Choroid plexus epithelial cell (primary cell): ENCODE measurements at places on chromosomes 16 and 17.

DNA sequence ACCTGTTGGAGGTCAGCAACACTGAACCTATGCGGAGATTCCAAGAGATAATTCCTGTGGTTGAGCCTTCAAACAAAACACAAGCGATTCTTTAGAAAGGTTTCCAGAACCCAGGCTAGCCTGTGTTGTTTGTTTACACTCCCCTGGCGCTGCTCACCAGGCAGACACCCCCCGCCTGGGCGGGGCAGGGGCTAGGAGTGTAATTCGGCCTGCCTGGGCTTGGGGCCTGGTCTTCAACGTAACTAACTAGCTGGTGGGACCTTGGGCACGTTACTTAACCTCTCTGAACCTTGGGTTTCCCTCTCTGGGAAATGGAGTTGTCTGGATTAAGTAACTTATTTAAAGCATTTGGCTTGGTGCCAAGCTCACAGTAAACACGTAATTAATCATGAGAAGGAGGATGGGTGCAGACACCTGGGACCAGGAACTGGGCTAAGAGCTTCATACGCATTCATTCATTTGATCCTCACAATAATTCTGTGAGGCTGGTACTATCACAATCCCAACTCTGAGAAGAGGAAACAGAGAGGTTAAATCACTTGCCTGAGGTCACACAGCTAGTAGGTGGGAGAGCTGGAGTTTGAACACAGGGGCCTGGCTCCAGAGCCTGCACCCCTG, 7.6 kb upstream of the ARHGAP27 start:
- peak; percentile 40 for DNase-seq

GRCh38 chr17:83028851-83029250, 50.6 kb upstream of the METRNL start:
- DNase-seq = no peak

GRCh38 chr16:71205482-71206131, 24.9 kb downstream of the HYDIN start:
- DNase-seq = no peak

- no peak for DNase-seq
Measured at GRCh38 chr17:60284709-60285108, 107.2 kb downstream of the USP32 start.

DNA sequence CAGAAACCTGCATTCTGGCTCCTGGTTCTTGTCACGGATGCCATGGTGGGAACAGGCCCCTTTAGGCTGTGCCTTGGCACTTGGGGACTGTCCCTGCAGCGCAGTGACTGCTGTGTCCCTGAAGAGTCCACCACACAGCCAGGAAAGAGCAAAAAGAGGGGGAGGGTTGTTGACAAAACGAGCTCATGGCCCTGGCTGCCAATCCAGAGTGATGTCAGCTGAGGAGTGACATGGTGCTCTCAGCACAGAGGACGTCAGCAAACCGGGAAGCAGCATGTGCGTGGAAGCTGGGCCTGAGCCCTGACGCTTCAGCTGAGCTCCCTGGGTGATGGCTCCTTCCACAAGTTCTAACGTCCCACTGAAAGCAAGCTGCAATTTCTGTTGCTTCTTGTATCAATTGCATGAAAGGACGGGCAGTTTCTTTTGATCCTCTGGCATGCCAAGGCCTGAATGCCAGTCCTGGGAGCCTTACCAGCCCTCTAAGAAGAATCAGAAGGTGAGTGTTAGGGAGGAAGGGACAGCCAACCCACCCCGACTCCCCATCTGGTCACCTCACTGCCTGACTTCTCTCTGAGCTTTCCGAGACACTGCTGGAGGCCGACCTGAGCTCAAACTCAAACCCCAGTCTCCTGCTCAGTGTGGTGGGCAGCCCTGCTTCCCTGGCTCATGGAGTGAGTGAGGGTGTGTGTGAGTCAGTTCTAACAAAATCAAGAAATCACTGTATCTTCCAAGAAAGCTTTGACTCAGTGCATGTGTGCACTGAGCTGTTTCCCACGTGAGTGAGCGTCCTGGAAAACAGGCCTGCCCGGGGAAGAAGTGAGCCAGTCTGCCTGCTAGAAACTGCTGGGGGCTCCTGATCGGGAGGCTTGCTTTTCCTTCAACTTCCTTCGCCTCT, 14.7 kb upstream of the WNT3 start:
- peak; percentile 65 for DNase-seq
